ENCODE measurements at places on chromosomes 13 and 19.

GRCh38 chr13:21059641-21060337, 1.6 kb downstream of the LATS2 start:
- DNase-seq = no peak

GRCh38 chr19:39645800-39646411, 9.8 kb upstream of the LGALS16 start:
- no peak for DNase-seq

GRCh38 chr13:27171244-27171826, at the start of gene USP12:
USP12 (minus strand) TSS chr13:27171811; CDS start chr13:27171639, 172 bp downstream.
- no peak for DNase-seq

DNA sequence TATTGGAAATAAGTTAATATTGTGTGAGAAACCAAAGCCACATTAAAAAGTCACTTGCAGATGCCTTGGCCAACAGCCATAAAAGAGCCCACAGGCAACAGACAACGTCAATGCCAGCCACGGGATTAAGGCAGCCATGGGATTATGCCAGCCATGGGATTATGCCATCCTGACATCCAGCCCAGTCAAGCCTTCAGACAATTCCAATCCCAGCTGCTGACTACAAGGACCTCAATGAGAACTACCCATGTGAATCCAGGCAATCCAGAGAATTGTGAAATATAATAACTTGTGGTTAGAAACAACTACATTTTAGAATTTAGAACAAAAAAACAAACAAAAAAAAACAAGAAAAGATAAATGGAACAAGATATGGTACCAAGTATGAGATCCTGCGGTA, 356.6 kb downstream of the EFNB2 start:
- DNase-seq = no peak
